Naive thymus-derived CD4-positive, alpha-beta T cell (primary cell): ENCODE measurements at places on chromosomes 3 and 15.

- no peak for DNase-seq
Observed at GRCh38 chr3:5485427-5485826, 297.9 kb downstream of the EDEM1 start.

DNA sequence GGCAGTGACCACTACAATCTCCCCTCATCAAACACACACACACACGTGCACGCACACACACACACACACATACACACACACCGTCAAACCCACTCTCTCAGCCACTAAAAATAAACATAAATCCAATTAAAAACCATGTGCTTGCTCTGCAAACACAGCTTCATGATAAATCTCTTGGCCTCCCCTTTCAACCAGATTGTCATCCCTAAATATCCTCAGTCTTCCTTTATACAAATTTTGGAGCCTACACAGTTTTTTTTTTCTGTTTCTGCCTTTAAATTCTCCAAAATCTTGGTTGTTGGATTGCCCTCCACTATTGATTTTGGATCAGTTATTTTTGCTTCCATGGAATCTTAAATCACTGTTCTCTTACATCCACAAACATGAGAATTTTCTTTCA lies 245.6 kb downstream of the SATB1 start:
- DNase-seq, result no peak

GRCh38 chr3:190059242-190059590 lies 61.5 kb downstream of the P3H2 start:
- no peak for DNase-seq

- no peak for DNase-seq
Observed at GRCh38 chr3:37666618-37667017, 195.1 kb upstream of the CTDSPL start.

DNA sequence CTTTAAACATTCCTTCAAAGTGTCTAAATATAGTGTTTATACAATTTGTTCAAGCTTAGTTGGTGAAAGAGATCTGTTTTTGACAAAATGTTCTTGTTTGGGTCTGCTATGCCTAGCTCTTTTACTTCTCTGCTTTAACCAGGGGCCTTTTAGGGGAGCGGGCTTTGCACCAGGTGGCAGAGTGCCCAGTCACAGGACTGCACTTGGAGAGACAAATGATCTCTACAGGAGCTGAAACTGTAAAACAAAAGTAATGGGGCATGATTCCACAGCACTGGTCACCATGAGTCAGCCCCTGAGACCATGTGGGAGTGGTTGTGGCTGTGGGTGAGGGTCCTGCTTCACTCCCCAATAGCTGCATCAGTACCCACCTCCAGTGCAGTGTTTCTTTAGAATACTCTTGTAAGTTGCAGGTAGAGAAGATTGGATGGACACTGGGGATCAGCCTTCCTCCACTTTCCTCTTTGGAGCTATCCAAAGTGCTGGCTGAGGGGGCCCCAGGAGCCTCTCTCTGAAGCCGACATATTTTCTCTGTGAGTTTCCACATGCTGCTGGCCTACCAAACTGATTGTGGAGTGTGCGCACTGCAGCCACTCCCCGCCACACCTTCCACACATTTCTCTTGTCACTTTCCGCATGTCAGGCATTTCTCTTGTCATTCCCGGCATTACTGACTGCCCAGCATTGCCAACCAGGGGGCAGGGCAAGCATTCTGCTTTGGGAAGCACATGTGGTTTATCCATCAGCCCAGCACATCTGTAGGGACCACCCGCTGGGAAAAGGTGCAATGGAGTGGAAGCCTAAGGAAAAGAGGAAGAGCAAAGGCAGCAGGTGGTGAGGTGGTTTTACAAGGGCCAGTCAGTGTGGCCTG lies 110.0 kb downstream of the EPHB1 start:
- no peak for DNase-seq

GRCh38 chr3:149377408-149378364 lies at the start of gene TM4SF1:
Gene TM4SF1, minus strand, starts transcription at chr3:149377649. Its CDS starts 102 bp downstream, at chr3:149377547.
- no peak for DNase-seq

GRCh38 chr3:134873789-134874188 lies 78.7 kb downstream of the EPHB1 start:
- DNase-seq, result no peak

GRCh38 chr3:44682182-44682896 lies 30.1 kb upstream of the ZNF502 start:
- no peak for DNase-seq

DNA sequence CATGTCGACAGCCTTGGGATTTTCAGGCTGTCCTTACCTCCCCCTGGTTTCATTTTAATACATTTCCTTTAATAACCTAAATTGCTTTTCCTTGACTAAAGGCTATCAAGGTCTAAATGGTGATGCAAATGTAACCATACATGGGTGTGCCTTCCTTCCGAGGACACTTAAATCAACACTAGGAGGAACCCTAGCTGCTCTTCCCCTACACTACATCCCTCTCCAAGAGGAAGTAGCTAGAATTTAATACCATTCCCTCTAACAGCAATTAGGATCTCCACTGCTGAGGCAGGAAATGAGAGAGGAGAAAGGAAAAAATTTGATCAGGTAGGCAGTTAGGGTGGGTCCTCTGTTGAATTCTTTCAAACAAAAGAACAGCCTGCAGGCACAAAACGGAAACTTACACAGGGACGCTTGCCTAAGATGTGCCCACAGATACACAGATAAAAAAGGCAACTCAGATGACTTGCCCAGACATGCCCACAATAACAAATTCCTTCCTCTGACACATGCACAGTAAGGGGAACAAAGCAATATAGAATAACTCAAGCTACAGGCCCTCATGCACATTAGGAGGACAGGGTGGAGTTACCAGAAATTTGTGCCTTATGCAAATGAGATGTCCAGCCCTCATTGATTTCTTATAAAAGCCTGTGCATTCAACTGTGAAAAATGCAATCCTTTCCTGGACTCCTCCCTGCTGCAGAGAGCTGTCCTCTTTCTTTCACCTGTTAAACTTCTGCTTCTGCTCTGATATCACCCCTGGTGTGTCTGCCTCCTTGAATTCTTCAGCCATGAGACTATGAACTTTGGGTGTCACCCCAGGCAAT lies 1024.4 kb upstream of the CADM2 start:
- no peak for DNase-seq

DNA sequence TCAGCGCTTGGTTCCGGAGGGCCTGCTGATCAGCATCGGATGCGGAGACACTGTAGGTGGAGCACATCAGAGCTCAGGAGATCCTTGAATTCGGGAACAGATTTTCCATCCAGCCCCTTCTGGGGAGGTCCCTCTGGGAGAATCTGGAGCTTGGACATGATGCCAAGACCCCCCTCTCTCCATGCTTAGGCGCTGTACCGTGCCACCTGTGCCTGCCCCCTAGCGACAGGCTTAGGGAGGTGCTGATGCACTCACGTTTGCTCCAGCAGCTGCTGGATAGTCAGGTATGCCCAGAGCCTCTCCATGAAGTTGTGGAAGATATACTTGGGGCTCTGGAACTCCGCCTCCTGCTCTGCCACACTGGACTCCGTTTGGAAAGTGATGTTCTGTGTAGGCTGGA lies 9.7 kb downstream of the ITIH4 start:
- no peak for DNase-seq

DNA sequence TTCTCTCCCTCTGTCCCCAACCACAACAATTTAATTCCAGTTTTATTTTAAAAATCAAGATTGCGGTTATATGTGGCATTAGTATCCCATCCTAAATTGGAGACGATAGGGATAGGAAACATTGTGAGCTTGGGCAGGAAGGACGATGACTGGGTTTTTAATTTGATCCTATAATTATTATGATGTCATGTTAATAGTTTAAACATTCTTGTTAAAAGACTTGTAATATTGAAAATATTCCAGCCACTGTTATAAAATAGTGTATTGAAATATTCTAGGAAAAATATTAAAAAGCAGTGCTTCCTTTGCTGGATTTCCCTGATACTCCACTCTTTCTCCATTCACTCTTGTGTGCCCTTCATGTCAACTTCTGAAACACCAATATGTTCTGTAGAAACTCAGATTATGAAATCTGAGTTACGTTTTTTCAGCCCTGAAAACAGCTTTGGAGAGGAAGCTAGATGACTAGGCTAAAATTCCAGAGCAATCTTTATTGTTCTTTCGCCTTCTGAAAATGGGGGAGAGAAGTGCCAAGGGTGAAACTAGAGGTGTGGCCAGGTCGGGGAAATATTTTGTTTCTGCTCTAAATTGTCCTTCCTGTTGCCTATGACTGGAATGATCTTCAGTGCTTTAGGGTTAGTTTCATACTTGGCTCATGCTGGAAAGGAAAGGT lies 46.1 kb upstream of the MAP3K13 start:
- DNase-seq, result no peak

GRCh38 chr3:143158014-143158988 lies 38.7 kb downstream of the CHST2 start:
- no peak for DNase-seq

GRCh38 chr3:78116874-78117273 lies 1077.0 kb downstream of the ROBO2 start:
- DNase-seq, result no peak

DNA sequence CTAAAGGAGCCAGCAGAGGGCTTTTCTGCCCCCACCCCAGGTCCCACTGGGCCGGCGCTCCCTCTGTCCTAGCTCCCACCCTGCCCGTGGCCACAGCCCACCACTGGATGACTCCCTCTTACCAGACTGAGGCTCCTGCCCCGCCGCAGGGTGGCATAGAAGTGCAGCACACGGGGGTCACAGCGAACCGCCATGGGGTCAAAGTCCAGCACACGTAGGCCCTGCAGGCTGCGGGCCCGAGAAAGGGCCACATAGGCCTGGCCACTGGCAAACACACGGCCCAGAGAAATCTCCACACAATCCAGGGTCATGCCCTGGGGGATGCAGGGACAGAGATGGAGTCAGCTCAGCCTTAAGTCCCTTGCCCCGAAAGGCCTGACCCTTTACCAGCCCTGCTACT lies 9.0 kb downstream of the PIF1 start:
- DNase-seq, result no peak

DNA sequence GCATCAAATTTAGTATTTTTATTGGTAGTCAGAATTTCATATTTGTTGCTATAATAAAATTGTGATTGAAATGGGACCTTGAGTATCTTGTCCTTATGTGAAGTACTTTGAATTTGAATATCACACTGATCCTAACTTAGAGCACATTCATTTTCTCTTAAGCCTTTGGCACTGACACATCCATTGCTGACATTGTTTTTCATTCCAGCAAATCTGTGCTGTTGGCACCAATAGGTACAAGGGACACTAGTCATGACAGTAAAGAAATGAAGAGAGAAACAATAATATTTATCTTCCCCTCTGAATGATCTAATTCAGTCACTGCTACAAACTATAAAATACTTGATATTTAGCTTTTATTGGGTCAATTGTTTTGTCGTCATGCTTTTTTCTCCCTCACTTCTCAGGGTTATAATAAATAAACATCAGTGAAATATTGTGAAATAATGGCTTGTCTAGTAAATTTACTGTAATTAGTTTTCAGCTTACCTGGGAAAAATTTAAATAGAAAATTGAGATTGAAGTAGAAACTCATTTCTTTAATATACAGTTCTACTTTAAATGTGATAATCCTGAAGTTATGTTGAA lies 166.8 kb upstream of the MLF1 start:
- no peak for DNase-seq

- no peak for DNase-seq
Observed at GRCh38 chr3:47015151-47015550, 35.7 kb downstream of the NBEAL2 start.

- DNase-seq, result no peak
Observed at GRCh38 chr15:28931828-28932227, 46.1 kb downstream of the APBA2 start.

- DNase-seq, result no peak
Observed at GRCh38 chr3:112348943-112349342, 16.0 kb downstream of the CD200 start.

DNA sequence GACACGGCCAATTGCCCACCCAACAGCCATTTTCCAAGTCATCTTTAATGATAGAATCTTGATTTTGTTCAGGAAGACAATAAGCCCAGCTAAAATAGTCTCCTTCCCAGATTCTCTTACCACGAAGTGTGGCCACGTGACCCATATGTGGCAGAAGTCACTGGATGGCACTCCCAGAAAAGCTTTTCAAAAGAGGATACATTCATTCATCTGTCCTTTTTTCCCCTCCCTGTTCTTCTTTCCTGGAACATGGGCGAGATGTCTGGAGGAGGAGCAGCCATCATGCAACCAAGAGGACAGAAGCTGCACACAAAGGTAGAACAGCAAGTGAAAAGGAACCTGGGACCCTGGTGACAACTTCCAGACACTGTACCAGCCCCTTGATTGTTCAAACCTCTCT lies 174.7 kb downstream of the UACA start:
- no peak for DNase-seq

DNA sequence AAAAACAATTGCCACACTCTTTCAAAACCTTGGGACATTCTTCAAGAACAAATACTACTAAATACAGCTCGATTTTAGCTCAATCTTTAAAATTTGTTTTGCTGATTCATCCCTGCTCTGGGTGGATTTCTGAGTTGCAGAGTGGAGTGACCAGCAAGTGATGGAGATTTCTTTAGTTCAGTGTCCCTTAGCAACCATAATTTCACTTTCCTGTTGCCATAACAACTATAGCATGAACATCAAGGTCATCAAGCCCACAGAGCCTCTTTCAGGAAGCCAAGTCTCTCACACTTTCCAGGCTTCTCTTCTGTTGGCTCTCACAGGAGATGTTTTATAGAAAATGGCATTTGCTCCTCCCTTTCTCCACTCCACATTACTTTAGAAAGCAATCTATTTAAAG lies 597.2 kb upstream of the ADAMTS9 start:
- no peak for DNase-seq

- no peak for DNase-seq
Observed at GRCh38 chr15:52261498-52262242, 33.9 kb downstream of the MYO5C start.

- no peak for DNase-seq
Observed at GRCh38 chr3:115580566-115580965, 42.7 kb upstream of the GAP43 start.

- DNase-seq, result no peak
Observed at GRCh38 chr3:30918761-30919160, 24.3 kb upstream of the GADL1 start.

DNA sequence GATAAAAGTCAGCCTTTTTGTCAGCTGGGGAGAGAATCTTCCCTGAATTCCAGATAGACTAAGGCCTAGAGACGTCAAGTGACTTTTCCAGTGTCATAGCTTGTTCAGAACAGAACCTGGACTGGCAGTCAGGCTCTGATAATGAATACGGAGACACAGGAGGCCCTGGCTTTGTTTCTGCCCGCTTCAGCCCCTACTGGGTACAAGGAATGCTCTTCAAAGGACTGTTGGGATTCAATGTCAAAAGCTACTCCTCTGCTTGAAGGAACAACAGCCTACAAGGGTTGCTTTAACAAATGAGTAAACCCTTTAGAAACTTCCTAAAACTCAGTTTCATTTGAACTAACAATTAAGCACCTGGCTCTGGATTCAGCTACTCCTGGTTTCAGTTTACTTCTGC lies 412.3 kb downstream of the OXSM start:
- no peak for DNase-seq

DNA sequence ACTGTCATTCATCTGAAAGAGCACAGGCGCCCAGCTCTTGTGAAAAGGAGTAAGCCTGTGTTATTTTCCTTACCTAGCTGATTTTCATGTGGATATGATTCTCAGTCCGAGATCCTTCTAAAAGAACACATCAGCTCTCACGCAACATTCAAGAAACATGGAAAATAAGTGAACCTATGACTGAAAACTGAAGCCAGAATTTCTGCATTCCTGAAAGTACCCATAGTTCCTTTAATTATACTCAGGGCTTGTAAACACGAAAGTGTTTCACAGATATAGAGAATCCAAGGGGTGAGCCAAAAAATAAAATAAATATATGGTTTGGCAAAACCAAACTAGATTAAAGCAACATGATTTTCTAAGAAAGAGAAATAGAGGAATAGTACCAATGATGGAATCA lies 100.8 kb upstream of the CHMP2B start:
- DNase-seq, result no peak
